Stimulated activated CD4-positive, alpha-beta T cell treated with anti-CD3 and anti-CD28 coated beads, Interleukin-4, amount 100 ng/mL, for 48 hours (primary cell): ENCODE measurements at places on chromosomes 6 and 20.

- no peak for DNase-seq
These were observed 347.3 kb downstream of the DHX35 start for GRCh38 chr20:39309458-39309857.

DNA sequence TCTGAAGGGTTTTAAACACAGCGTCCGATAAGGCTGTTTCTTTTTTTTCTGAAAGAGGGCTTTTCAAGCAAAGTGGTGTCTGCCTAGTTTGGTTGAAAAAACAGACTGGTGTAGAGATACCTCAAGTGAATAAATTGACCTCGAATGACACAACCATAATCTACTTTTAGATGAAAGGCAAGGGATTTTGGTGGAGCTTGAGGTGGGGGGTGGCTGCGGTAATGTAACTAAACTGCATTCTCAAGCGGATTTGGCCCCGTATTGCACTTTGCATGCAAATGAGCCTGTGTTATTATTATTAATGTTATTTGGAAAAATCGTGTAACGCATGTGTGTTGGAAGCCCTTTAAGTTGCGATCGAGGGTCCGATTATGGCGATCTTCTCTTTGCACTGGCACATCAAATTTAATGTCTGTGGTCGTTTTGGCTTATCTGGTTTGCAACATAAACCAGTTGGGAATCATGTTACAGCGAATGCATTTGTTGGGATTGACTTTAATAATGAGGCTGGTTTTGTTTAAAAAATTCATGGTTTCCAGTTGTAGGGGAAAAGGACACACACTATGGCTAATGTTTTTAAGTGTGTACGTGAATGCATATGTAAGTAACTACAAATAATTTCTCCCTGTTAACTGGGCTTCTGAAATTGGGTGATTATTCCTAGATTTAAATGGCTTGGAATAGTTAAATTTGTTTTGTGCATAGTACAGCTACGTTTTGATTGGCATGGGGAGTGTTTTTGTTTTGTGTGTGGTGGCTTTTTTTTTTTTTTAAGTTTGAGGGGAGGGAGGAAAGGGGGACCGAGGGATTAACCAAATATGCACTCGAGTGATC is 1.0 kb downstream of the JARID2 start:
- no peak for DNase-seq

DNA sequence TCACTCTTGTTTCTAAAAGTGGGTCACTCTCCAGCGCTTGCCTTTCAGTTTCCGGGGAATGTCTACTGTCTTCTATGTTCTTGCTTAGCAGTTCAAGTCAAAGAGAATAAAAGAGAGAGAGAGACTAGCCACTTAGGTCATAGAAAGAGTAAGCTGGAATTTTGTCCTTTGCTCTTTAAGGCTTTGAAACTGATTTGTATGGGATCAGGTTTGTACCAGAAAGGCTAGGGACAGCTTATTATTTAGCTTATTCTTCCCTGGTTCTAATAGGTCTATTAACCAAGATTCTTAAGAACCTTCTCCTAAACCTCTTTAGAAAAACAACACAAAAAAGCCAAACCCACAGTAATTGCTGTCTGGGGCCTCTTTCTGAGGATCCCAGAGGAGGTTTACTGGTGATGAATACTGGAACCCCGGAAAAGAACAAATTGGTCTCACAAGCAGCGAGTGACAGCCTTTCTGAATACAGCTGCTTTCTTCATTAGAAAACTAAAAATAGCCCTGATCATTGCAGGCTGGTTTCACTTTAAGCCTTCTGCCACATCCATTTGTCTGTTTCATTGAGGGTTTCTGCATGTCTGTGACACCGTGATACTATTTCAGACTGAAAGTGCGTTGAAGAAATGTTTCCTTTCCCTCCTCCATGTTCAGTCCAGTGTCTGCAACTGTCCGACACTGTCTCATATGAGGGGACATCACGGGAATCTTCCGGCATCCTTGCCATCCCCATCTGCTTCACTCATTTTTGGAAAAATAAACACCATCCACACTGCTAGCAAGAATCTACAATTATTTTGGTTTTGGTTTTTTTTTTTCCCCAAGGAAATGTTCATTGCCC is 75.1 kb upstream of the ATXN1 start:
- DNase-seq, result no peak

DNA sequence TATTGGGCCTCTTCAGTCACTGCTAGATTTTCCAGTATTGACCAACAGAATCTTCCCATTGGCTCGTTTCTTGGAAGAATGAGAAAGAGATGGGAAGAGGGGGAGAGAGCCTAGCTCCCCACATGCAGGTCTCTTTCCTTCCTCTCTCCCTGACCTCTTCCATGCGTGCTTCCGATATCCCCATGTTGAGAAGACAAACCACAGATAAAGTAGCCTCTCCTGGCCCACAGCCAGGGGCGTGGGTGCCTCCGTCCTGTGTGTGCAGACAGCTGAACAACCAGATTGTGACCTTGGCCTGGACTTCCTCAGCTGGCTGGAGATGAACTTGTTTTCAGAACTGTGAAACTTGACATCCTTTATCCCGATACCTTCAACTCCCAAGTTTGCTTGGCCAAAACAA is 71.0 kb downstream of the EDN3 start:
- no peak for DNase-seq

DNA sequence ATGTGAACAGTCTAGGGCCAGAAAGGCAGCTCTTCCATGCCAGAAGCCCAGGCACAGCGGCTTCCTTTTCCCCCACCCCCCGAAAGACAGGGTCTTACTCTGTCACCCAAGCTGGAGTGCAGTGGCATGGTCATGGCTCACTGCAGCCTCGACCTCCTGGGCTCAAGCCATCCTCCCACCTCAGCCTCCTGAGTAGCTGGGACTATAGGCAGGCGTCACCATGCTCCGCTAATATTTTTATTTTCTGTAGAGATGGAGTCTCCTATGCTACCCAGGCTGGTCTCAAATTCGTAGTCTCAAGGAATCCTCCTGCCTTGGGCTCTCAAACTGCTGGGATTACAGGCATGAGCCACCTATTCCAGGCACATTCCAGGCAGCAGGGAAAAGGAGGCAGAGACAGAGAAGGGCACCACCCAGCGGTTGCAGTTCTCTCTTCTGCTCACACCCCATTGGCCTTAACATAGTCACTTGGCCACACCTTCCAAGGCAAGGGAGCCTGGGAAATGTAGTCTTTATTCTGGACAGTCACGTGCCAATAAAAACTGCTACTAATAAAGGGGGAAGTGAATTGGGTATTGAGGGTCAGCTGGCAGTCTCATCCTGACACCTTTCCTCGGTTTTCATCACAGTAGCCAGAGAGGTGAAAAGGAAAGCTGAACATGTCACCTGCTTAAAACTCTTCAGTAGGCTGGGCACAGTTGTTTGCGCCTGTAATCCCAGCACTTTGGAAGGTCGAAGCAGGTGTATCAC is 205.9 kb downstream of the ZMYND8 start:
- DNase-seq, result peak; percentile 4

DNA sequence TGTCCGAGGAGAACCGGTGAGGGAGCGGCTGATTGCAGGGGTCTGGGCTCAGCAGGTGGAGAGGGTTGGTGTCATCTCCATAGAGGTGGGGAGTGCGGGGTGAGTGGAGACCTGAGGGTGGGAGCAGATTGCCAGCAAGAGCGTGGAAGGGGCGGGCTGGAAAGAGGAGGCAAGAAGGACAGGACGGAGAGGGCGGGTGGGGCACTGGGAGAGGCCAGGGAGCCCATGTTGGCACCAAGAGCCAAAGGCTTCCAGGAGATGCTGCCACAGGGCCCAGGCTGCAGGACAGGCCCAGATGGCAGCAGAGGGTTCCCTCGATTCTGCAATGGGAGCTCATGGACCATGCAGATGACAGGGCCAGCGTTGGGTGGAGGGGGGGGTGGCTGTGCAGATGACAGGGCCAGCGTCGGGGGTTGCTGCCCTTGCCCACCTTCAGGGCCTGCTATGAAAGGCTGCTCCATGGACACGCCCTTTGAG is 105.4 kb downstream of the TMEM242 start:
- no peak for DNase-seq

DNA sequence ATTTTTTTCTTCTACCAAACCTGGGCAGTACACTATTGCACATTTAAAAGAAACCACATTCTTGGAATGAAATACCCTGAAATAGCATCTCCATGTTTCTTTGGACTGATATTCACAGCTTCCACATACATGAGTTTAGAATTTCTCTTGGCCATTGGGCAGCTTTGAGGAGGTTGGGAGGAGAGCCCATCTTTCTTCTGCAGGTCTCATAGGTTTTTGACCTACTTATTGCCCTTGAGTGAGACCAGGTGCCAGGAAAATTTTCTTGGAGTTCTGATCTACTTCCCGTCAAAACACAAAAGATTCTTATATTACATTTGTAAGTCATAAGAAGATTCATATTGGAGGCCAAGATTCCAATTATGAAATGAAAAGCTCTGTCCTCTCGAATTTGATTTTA is 212.0 kb downstream of the IBTK start:
- DNase-seq, result no peak

DNA sequence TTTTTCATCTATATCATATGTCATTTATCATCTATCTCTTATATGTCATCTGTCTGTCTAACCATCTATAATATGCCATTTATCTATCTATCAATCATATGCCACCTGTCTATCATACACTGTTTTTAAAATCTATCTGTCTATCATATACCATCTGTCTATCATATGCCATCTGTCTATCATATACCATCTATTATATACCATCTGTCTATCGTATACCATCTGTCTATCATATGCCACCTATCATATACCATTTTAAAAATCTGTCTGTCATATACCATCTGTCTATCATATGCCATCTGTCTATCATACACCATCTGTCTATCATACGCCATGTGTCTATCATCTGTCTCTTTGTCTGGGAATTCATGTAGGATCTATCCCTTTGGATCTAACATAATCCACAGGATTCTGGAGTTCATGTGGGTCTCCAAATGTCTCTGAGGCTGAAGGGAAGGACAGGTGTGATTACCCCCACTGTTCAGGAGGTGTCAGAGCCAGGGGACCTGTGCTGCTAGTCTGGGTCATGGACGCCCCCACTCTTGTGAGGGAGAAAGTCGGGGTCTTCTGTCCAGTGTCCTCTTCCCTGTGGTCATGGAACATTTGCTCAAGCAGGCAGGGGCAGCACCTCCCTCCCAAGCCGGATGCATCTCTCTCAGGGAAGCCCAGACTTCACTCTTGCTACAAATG is 36.9 kb upstream of the FRMD1 start:
- DNase-seq, result no peak

DNA sequence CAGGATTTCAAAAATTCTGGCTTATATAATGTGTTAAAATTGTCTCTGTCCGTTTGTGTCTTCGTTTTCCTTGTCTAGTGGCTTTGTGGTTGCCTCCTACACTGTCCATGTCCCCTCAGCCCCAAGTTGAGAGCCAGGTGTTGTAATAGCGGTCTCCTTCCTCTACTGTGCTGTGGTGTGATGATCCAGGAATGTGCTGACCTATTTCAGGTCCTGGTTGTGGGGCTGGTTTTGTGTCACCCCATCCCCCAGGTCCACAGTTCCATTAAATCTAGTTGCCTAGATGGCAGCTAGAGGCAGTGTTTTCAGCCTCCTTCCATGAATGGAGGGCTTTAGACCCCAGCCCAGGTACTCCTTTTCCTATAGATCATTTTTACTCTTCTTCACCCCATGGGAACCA is 128.7 kb downstream of the DNAH8 start:
- no peak for DNase-seq

- no peak for DNase-seq
These were observed 302.7 kb downstream of the RFPL4B start for GRCh38 chr6:112649853-112650252.

DNA sequence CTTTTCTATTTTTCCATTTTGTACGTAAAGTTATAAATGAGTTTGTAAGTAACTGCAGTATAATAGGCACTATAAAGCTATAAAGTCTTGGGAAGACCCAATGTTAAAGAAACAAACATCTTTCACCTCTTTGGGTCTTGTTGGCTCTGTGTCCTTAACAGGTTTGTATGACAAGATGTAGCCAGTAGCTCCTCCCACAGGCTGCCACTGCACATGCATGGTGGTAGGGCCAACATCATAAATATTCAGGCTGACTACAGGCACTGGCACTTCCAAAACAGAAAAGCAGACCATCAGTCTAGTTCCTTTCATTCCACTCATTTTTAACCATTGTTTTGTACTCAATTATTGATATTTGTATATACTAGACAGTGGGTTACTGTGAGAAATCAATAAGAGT is 59.9 kb downstream of the COL12A1 start:
- no peak for DNase-seq

- no peak for DNase-seq
These were observed 27.9 kb upstream of the NT5E start for GRCh38 chr6:85421972-85422371.

DNA sequence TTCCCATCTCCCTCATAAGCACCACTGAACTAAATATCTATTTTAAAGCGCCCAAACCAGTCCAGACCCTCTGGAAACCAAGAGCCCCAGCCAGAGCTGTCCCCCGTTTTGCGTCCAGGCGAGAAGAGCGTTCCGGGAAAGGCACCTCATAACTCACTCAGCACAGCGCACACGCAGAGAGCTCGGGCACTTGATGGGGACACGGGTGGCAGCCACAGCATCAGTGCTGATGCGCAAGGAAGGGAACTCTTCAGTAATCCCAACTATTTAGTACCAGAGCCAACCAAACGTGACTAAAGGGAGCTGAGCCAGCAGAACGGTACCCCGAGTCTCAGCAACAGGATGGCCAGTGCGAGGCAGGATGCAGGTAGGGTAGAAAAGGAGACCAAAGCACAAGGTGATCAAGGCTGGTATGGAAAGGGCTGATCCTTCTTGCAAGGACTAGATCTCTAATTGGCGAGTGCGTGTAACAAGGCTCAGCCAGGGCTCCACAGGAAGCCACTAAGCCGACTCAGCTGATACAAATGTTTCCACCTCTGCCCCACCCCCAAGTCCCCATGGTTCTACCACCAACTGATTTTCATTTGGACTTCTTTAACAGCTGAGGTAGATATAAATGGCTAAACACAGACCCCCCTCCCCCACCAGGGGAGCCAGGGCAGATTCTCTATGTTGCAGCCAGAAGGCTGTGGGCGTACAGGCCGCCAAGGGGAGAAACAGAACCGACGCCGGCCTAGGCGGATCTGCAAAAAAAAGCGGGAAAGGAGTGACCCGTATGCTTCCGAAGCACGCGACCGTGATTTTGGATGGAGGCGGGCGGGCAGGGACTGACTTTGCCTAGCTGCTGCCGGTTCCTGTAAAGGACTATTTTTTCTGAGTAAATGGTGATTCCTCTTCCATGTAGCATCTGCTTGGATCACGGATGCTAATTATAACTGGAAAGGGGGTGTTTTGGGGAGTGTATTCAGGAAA is 183.5 kb upstream of the COL21A1 start:
- no peak for DNase-seq

GRCh38 chr20:39541136-39541803 is 579.1 kb downstream of the DHX35 start:
- DNase-seq, result no peak

GRCh38 chr6:166757232-166758135 is 130.4 kb upstream of the RPS6KA2 start:
- peak; percentile 15 for DNase-seq

GRCh38 chr6:73062130-73062529 is 163.2 kb downstream of the KHDC1L start:
- DNase-seq, result no peak

DNA sequence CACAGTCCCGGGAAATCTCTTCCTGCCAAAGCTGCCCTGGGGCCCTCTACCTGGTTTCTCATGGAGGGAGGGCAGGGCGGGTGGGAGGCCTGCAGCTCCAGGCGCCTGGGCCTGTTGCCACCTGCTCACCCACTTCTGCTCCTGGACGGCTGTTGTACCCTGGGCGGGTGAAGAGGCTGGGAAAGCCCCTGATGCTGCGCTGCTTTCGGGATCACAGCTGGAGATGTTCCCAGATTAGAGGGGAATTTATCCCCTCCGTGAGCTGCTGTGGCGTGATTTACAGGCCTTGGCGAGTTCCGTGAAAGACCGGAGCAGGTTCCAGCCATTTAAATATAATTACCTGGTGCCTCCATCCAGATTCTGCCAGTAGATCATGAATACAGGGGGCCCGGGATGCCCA is 12.3 kb upstream of the VSTM2L start:
- DNase-seq, result no peak

GRCh38 chr6:29941016-29941415 is 1.3 kb upstream of the HLA-A start:
- DNase-seq, result no peak
